Mesothelial cell of epicardium (in vitro differentiated cells): ENCODE measurements at places on chromosomes 6 and 20. TPM values are rescaled to one million over a fixed set of nuclear protein-coding genes. Genes with fewer than 3 reads are reported as not detected.

GRCh38 chr6:95601133-95601532 lies 23.8 kb downstream of the MANEA start:
- no peaks in the 10 kb centered on the region for H3K27me3 ChIP-seq
- no peak for DNase-seq
- H3K4me3 ChIP-seq: no peak overlapping the region
- H3K36me3 ChIP-seq: peaks cover 1% of the 10 kb centered on the region

DNA sequence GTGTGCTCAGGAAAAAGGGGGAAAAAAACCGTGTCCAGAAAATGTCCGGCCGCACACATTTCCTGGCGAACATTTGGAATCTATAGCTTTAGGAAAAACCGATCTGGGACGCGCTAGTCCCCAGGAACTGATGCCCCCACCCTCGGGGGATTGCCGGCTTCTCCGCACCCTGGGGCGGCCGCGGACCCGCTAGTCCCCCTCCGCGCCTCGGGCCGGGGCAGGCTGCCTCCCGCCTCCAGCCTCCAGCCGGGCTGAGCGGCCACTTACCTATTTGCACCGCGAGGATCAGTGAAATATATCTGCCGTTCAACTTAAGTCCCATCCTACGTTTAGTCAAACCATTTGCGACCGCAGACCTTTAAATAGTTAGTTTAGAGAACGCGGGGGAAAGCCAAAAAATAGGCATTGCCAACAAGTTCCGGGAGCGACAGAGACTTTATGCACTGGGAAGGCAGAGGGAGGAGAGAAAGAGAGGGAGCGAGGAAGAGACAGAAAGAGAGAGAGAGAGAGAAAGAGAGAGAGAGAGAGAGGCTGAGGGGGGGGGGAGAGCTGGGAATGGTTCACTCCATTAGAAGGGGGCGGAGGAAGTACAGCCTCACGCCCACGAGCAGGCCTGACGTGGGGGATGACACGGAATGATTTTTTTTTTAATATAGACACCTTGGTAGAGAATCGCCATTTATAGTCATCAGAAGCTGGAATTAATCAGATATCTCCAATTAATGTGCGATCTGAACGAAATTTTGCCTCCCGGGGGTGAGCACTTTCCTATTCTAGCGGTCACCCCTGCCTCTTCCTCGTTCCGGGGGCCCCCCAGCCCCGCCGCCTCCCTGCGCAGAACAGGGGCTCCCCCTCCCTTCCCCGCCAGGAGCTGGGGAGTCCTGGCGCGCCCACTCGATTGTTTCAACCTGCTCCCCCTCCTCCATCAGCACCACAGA lies at the start of gene NRN1:
NRN1 (minus strand) TSS at position 498 of the 938 bp plus-strand sequence; CDS start at position 322, 176 bp downstream.
- H3K27me3 ChIP-seq: peaks cover 96% of the 10 kb centered on the region

DNA sequence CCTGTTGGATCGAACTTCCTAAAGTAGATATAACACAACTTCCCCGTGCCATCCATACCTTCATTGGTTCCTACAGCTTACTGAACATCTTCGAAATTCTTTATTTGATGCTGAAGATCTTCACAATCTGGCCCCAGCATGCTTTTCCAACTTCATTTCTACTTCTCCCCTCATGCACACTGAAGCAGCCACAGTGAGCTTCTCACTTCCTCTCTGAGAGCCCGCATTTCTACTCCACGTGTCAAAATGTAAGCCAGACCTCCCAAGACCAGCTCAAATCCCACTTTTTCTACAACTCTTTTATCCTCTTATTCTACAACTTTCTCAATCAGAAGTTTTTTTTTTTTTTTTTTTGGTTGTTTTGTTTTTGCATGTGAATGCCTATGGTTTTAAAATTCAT lies 254.7 kb downstream of the GMPR start:
- no peak overlapping the region for H3K4me3 ChIP-seq
- H3K27ac ChIP-seq: no peak overlapping the region
- no peaks in the 10 kb centered on the region for H3K27me3 ChIP-seq
- no peak for DNase-seq

- DNase-seq: no peak
- peak overlapping the region; percentile 83 for H3K27ac ChIP-seq
- H3K4me3 ChIP-seq: no peak overlapping the region
- peaks cover 14% of the 10 kb centered on the region for H3K36me3 ChIP-seq
Observed at GRCh38 chr6:151297886-151298285, 58.1 kb downstream of the AKAP12 start.

- no peak overlapping the region for H3K4me3 ChIP-seq
- peaks cover 73% of the 10 kb centered on the region for H3K4me1 ChIP-seq
Observed at GRCh38 chr6:6597682-6598081, 9.2 kb downstream of the LY86 start.

GRCh38 chr6:120129228-120129627 lies 779.7 kb upstream of the MAN1A1 start:
- DNase-seq: no peak
- no peaks in the 10 kb centered on the region for H3K27me3 ChIP-seq
- H3K27ac ChIP-seq: no peak overlapping the region

GRCh38 chr20:32069711-32070110 lies 17.7 kb downstream of the HCK start:
- H3K27ac ChIP-seq: no peak overlapping the region
- no peak overlapping the region for H3K4me3 ChIP-seq
- no peaks in the 10 kb centered on the region for H3K4me1 ChIP-seq
- peaks cover 22% of the 10 kb centered on the region for H3K27me3 ChIP-seq
- no peaks in the 10 kb centered on the region for H3K36me3 ChIP-seq

LY6G6D gene
- total RNA-seq: 0.67 to 1.8 TPM (median 0.82 TPM) in 3 replicates

CABLES2 gene
- total RNA-seq: 22.8 to 23.7 TPM (median 23.6 TPM) in 3 replicates
